ENCODE measurements at places on chromosomes 5 and 9.

GRCh38 chr5:33824516-33825195, 67.1 kb downstream of the ADAMTS12 start:
- DNase-seq: no peak

DNA sequence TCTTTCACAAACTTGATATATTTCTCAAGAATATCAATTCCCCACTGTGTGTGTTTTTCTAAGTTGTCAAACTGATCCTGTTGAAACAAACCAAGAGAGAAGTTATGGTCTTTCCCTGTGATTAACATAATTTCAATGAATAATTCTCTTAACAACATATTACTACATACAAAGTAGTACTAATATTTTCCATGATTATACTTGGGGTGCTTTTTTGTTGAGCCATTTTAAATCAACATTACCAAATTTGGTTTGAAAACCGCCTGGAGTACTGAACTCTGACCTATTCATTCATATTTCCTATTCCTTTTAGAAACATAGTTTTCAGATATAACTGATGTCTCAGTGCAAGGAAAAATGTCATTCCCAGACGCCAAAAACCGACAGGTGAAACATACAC, 48.1 kb downstream of the FNBP1 start:
- no peak for DNase-seq

GRCh38 chr9:82331079-82331478, 342.5 kb downstream of the SPATA31D1 start:
- DNase-seq: no peak

DNA sequence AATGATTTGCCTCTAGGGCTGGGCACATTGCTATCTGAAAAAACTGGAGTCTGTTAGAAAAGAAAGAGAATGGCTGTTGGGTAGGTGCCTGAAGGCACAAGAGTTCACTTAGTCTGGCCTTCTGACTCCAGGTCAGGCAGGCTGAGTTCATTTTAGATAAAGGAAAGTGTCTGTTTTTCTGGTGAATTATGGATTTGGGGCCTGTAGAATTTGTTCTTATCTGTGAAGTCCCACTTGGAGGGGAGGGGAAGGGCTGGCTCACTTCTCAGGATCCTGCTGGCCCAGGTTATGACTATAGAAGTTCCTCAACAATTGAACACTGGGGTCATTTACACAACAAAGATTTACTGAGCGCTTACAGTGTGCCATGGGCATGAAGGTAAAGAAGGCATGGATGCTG, 11.5 kb upstream of the SEPTIN8 start:
- DNase-seq: no peak

GRCh38 chr5:119275146-119275545, 80.7 kb upstream of the TNFAIP8 start:
- no peak for DNase-seq

- DNase-seq: no peak
Measured at GRCh38 chr9:74499111-74499601, 2.0 kb downstream of the RORB start.

DNA sequence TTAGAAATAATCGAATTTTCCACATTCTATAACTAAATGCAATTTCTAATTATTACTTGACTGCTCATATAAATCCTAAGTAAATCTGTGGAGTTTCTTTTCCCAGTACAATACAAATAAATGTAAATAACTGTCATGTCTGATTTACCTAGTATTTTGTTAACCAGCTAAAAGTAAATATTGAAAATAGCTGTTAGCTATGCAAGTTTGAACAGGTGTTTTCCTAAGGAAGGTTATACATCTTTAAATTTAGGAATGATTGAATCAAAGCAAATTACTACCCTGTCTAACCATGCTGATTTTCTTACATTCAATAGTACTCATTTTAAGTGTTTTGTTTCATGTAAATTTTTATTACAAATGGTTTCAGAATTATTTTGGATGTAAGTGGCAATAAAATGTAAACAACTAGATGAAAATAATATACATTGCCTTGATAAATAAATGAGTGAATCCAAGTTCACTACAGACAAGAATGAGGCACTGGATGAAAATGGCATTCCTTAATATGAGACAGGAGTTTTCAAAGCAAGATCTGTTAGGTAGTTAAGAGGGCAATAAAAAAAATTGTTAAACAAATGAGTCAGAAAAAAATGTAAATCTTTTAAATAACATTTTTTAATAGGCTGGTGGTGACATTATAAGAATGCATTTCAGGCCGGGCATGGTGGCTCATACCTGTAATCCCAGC, 15.8 kb downstream of the MCIDAS start:
- DNase-seq: no peak

DNA sequence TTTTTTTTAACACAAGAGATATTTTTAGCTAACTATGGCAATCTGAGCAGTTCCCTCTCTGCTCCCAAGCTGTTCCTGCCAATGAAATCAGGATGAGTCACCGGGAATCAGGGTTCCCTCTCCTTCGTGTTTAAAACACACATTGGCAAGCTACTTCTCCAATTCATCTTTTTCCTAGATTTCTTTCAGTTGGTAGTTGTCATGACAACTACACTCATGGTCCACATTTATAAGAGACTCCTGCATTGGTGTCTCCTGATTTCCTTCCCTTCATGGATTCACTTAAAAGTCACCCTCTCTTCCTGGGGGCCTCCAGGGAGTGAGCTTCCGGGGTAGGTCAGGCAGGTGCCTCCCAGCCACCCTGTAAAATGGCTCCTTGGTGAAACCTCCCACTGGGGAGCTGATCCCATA, 72.3 kb upstream of the NIPAL4 start:
- DNase-seq: no peak

DNA sequence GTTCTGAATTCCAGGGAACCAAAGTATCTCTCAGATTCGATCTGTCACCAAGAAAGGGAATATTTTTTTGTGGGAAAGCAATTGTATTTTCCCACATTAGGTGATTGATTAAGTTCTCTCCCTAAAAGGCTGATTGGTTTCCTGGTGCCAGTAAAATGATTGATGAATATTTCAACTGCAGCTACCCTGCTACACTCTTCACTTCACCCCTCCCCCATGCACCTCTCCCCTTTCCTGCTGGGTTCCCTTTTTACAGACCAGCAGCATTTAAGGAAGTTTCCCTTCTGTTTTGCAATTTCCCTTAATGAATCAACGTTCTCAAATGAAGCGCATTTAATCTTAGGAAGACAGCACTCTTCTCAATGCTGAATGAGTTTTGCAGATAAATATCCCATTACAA, 13.1 kb downstream of the NR6A1 start:
- DNase-seq: no peak

DNA sequence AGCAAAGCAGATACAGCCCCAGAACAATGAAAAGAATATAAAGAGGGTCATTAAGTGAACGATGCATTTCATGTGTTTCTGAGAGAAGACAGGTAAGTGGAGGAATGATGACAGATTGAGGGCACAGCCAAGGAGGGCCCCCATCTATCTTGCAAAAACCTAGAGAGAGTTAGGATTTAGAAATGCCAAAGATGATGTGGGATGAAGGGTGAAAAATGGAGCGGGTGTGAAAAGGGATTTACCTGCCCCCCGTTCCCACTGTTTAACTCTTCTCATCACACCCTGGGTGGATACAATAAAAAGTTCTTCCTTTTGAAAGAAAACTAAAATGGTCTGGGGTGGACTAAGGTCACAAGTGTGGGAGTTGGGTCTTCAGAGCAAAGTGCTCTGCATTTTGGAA, 18.5 kb upstream of the PPP2R2B start:
- no peak for DNase-seq

DNA sequence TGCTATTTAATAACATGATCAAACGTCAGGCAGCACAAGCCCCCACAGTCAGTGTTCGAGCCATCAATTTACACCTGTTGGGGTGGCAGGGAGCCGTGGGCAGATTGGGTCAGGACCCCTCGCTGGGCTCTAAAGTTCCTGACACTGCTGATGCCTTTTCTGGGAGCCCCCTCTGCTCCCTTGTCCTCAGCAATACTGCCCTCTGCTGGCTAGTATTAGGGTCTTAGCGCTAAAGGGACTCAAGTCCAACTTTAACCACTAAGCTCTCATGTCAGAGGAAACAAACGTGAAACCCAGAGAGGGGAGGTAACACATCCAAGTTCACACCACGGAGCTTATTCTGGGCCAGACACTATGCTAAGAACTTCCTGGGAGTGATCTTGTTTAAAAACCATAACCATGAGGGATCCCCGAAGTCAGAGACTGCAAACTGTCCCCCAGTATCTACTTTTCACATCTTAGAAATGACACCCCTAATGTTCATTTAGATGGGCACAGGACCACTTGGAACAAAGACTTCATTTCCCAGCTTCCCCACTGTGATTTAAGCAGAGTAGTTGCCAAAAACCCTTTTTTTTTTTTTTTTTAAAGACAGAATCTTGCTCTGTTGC, 20.4 kb downstream of the ANKS6 start:
- peak; percentile 12 for DNase-seq

GRCh38 chr9:135256581-135257354, 169.3 kb downstream of the OLFM1 start:
- DNase-seq: no peak

DNA sequence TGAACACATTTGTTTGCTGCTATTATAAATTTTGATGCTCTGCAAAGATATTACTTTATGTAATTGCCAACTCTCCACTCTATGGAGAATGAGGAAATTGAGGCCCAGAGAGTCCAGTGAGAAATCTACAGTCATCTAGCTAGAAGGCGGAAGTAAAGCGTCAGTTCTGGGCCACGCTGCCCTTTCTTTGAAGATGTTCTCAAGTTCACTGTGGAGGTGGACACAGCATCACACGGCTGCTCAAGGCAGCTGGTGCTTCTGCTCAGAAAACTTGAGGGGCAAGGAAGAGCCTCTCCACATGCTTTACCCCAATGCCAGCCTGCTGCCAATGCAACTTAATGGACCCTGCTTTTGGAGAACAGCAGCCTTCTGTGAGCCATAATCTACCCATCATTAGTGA, 96.3 kb downstream of the TTLL11 start:
- no peak for DNase-seq

GRCh38 chr9:87836951-87837705, 45.5 kb upstream of the SPATA31E1 start:
- DNase-seq: no peak

DNA sequence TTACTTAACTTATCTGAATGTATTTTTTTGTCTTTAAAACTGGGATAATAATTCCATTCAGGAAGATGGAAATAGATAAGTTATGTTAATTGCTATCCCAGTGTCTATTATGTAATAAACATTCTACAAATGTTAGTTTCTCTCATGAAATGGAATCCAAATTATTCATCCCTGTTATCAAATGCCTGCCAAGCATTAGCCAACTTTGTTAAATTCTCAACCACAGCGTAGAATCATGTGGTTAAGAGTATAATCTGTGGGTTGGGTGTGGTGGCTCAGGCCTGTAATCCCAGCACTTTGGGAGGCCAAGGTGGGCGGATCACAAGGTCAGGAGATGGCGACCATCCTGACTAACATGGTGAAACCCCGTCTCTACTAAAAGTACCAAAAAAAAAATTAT, 912.9 kb upstream of the SEMA6A start:
- DNase-seq: no peak
